Hindlimb muscle (tissue), 1 donor: ENCODE measurements at places on chromosomes 7 and 10.

DNA sequence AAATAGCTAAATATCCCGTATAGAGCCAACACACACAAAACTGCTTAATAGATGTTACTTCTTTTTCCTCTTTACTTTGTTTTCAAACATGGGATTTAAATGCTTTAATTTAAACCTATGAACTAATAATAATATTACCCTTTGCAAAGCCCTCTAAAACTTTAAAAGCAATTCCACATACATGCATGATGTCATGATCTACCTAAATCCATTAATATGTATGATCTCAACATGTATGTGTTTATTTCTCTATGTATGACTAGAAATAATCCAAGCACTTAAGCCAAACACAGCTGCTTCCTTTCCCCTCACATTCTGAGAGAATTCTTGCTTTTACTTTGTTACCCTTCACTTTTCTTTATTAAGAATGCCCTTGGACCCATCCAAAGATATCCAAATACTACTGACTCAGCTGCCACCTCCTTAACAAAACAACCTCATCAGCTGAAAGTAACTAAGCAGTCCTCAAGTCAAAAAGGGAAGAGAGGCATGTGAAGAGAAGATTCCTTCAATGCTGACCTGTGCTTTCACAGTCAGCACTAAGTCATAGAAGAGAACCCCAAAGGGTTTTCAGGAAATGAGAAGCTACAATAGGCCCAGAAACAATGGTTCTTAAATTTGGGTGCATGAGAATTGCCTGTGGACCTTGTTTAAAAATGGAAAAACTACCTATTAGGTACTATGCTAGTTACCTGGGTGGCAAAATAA lies 266.4 kb upstream of the LRGUK start:
- DNase-seq = no peak

GRCh38 chr7:24392774-24393173 lies 108.8 kb downstream of the NPY start:
- no peak for DNase-seq

DNA sequence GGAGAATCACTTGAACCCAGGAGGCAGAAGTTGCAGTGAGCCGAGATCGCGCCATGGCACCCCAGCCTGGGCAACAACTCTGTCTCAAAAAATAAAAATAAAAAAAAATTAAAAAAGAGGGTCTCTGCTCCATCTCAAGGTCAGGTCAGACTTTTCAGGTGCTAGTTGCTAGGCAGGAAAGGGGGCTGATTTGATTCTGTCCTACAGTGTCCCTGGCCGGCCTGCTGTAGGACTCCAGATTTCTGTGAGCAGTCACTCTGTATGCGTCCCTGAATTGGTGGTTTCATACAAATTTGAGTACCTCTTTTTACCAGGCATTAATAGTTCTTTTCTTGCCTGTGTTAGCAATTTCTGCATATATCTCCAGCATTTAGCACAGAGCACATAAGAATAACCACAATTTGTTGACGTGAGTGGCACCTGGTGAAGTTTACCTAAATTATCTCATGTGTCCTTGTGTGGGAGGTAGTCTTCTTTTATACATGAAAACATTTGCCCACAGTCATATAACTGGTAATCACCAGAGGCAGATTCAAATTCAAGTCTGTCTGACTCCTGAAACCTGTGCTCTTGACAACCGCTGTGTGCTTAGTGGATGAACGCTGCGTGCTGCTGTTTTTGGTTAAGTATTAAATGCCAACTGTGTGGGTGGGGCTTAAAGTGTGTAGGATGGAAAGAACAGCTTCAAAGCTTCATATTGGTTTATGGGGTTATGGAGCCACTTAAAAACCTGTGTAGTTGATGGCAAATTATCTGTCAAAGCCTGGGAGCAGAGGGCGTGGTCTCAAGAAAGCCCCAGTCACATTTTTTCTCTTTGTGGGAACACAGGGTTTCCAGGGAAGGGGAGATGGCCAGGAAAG lies 3.2 kb upstream of the ZNF775 start:
- DNase-seq = no peak

DNA sequence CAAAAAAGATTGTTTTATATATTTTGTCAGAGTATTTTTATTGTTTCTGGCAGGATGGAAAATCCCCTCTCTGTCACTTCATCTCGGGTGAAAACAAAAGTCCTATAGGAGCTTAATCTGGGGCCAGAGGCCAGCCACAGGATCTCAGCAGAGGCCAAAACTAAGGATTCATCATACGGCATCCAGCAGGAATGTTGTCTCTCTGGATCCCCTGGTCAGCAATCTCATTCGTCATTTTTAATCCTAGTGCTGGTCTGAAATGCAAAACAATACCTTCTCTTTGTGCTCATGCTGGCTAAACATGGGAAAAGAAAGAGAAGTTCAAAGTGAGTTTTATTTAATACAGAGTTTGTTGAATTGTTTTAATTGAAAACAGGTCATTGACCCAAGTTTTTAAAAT lies 482.5 kb upstream of the AUTS2 start:
- no peak for DNase-seq
